Tibial artery (tissue), 4 donors: ENCODE measurements at places on chromosomes 16 and 17.

- H3K4me1 ChIP-seq, result peaks cover 35% of the 10 kb centered on the region
- H3K27me3 ChIP-seq, result no peaks in the 10 kb centered on the region
- no peaks in the 10 kb centered on the region for H3K36me3 ChIP-seq
Observed at GRCh38 chr16:24700549-24701392, 28.7 kb upstream of the TNRC6A start.

DNA sequence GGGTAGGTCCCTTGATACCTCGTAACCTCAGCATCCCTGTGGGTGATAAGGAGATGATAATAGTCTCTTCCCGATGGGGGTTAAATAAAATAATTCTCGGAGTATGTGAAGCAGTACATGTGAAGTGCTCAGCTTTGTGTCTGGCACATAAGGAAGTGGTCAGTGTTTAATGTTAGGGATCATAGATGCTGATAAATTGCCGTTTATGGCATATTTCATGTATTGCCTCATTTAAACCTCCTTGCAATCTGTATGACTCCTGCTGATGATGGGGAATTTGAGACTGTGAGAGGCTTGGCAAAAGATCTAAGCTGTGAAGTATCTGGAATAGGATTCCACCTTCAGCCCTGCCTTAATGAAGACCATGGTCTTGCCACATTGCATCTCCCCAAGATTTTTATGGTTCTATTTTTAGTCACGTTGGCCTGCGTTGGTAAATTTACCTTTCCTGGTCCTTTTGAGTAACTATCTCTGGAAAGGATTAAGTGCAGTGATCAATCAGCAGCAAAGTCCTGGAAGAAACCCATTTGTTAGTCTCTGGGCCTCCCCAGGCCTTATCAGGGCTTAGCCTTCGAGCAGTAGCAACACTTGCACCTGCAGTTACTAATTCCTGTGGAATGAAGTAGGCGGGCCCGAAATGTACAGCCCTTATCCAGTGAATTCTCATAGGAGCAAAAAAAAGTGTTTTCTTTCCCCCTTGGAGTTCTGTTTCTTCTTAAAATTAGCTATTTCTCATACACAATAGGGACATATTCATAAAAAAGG, 144.9 kb downstream of the WWOX start:
- H3K27ac ChIP-seq, result no peak overlapping the region
- H3K4me3 ChIP-seq, result no peak overlapping the region
- H3K27me3 ChIP-seq, result no peaks in the 10 kb centered on the region
- no peaks in the 10 kb centered on the region for H3K4me1 ChIP-seq
- no peaks in the 10 kb centered on the region for H3K36me3 ChIP-seq

GRCh38 chr16:66026211-66026610, 340.3 kb upstream of the CDH5 start:
- no peak overlapping the region for H3K4me3 ChIP-seq
- no peak for DNase-seq
- H3K27me3 ChIP-seq, result no peaks in the 10 kb centered on the region
- H3K27ac ChIP-seq, result no peak overlapping the region

DNA sequence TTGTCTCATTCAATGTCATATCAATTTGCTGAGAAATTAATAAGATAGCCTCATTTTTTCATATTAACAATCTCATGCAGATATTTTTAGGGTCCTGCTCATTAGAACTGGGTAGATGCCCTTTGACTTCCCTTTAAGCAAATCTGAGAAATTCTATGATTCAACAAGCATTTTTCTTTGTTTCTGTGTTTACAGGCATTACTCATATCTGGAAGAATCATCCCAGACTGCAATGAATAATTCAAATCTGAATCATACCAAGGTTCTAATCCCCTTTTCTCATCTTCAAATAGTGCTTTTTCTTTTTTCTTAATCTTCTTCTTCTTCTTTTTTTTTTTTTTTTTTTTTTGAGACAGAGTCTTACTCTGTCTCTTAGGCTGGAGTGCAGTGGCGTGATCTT, 69.2 kb upstream of the KIFC3 start:
- H3K27me3 ChIP-seq, result peaks cover 20% of the 10 kb centered on the region
- no peak overlapping the region for H3K4me3 ChIP-seq
- no peak for DNase-seq
- H3K27ac ChIP-seq, result no peak overlapping the region

GRCh38 chr17:9021992-9022572, 772 bp downstream of the NTN1 start:
- H3K4me3 ChIP-seq, result peak overlapping the region; percentile 87
- no peaks in the 10 kb centered on the region for H3K27me3 ChIP-seq

GRCh38 chr17:43125967-43126910, 1.1 kb upstream of the BRCA1 start:
- peak overlapping the region; percentile 56 for H3K4me3 ChIP-seq
- peaks cover 14% of the 10 kb centered on the region for H3K4me1 ChIP-seq
- DNase-seq, result no peak

GRCh38 chr17:43402567-43402966, 3.8 kb downstream of the ARL4D start:
- no peak for DNase-seq
- no peaks in the 10 kb centered on the region for H3K36me3 ChIP-seq
- peak overlapping the region; percentile 80 for H3K27ac ChIP-seq
- H3K27me3 ChIP-seq, result no peaks in the 10 kb centered on the region
- H3K4me3 ChIP-seq, result no peak overlapping the region

DNA sequence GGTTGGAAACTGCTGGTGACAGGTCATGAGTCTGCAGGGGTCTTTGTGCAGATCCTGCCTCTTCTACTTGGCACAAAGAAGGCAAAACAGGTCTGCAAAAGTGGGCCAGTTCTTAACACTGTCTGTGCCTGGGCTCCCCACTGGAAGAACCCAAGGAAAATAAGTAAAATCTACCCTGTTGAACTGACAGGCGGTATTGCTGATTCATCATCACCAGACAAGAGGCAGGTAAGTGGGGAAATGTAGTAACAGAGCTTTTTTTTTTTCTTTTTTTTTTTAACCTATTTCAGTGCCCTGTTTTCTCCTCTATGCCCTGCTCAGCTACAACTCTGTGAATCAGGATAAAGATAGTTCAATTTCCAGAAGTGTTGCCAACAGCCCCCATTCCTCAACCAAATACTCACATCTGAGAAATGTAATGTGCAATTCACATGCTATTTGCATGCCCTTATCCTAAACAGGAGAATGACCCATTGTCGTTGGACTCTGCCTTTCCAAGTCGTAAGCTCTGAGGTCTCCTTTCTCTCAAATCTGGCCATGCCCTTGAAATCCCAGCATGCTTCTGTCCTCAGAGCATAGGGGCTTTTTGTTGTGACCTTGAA, 237.0 kb downstream of the SOX9 start:
- no peak overlapping the region for H3K4me3 ChIP-seq
- H3K27me3 ChIP-seq, result no peaks in the 10 kb centered on the region
- H3K4me1 ChIP-seq, result no peaks in the 10 kb centered on the region
- no peak for DNase-seq
- H3K36me3 ChIP-seq, result no peaks in the 10 kb centered on the region
- H3K27ac ChIP-seq, result no peak overlapping the region

GRCh38 chr17:77264617-77265230, 124.0 kb downstream of the SEC14L1 start:
- H3K4me1 ChIP-seq, result no peaks in the 10 kb centered on the region
- H3K4me3 ChIP-seq, result no peak overlapping the region
- no peaks in the 10 kb centered on the region for H3K36me3 ChIP-seq
- no peak for DNase-seq
- no peak overlapping the region for H3K27ac ChIP-seq
- H3K27me3 ChIP-seq, result no peaks in the 10 kb centered on the region

GRCh38 chr17:77645072-77646045, 313.1 kb upstream of the TNRC6C start:
- peaks cover 5% of the 10 kb centered on the region for H3K4me1 ChIP-seq
- H3K27me3 ChIP-seq, result peaks cover 8% of the 10 kb centered on the region
- DNase-seq, result no peak
- no peak overlapping the region for H3K27ac ChIP-seq
- no peaks in the 10 kb centered on the region for H3K36me3 ChIP-seq

- H3K36me3 ChIP-seq, result no peaks in the 10 kb centered on the region
- no peak for DNase-seq
- H3K4me1 ChIP-seq, result no peaks in the 10 kb centered on the region
- H3K4me3 ChIP-seq, result no peak overlapping the region
- H3K27me3 ChIP-seq, result no peaks in the 10 kb centered on the region
Observed at GRCh38 chr16:51939378-51939871, 607.5 kb downstream of the TOX3 start.

- H3K36me3 ChIP-seq, result no peaks in the 10 kb centered on the region
- no peak overlapping the region for H3K27ac ChIP-seq
- H3K4me1 ChIP-seq, result no peaks in the 10 kb centered on the region
- H3K4me3 ChIP-seq, result no peak overlapping the region
- H3K27me3 ChIP-seq, result peaks cover 22% of the 10 kb centered on the region
- no peak for DNase-seq
Observed at GRCh38 chr16:57873218-57873617, 70.9 kb upstream of the KIFC3 start.

DNA sequence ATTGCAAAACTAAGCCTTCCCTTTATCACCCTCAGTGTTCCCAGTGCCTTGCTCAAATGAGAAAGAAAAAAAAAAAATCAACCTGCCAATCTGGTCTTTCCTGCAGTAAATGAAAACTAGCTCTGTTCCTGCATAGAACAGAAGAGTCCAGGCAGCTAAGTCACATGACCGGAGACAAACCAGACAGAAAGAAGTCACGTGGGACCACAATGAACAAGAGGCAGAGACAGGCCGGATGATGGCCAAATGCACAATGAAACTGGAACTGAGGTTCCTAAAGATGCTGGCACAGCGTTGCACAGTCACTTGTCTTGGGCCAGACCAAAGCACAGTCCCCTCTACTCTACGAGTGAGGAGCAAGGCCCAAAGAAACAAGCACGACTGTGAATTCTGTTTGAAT, 172.5 kb downstream of the GRIN2A start:
- no peak for DNase-seq

GRCh38 chr17:51006601-51007000, 114.1 kb downstream of the SPAG9 start:
- no peak overlapping the region for H3K4me3 ChIP-seq
- DNase-seq, result no peak
- peaks cover 38% of the 10 kb centered on the region for H3K36me3 ChIP-seq
- H3K27me3 ChIP-seq, result no peaks in the 10 kb centered on the region
- H3K4me1 ChIP-seq, result no peaks in the 10 kb centered on the region

DNA sequence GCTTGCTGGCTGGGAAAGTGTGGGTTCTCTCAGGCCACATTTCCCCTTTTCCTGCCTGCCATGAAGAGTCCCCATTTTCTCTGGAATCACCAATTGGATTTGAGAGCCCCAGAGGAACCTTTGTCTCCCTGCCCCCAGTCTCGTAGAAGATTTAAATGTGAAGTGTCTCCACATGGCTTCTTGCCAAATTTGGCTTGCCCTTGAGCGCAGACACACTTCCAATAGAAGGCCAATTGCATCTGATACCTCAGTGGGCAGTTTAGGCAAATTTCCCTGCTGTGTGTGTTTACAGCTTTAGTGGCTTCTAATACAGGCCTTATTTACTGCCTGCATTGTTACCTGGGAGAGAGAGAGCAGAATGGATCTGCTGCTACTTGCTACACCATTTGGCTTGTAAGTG, 29.7 kb downstream of the CDK5R1 start:
- H3K27ac ChIP-seq, result no peak overlapping the region
- no peak overlapping the region for H3K4me3 ChIP-seq
- no peak for DNase-seq

- DNase-seq, result no peak
- peaks cover 4% of the 10 kb centered on the region for H3K36me3 ChIP-seq
- no peaks in the 10 kb centered on the region for H3K4me1 ChIP-seq
- no peaks in the 10 kb centered on the region for H3K27me3 ChIP-seq
Observed at GRCh38 chr16:2498531-2499253, 15.1 kb upstream of the ATP6V0C start.

DNA sequence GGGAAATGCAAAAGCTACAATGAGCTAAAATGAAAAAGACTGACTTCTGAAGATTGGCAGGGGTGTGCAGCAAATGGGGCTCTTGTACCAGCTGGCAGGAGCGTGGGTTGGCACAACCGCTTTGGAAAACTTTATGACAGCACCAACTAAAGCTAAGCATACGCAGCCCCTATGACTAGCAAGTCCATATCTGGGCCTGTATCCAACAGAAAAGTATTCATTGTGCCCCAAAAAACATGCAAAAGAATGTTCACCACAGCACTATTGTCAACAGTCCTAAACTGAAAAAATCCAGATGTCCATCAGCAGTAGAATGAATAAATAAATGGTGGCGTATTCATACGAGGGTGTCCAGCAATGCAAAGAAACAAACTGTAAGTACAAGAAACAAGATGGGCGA, 22.6 kb upstream of the ITGA3 start:
- peaks cover 55% of the 10 kb centered on the region for H3K4me1 ChIP-seq
- peak overlapping the region; percentile 83 for H3K27ac ChIP-seq
- DNase-seq, result peak; percentile 47
- H3K4me3 ChIP-seq, result peak overlapping the region; percentile 3

- DNase-seq, result no peak
- peaks cover 57% of the 10 kb centered on the region for H3K36me3 ChIP-seq
- H3K4me1 ChIP-seq, result no peaks in the 10 kb centered on the region
- no peak overlapping the region for H3K27ac ChIP-seq
Observed at GRCh38 chr17:1548032-1548431, 14.6 kb downstream of the PITPNA start.

DNA sequence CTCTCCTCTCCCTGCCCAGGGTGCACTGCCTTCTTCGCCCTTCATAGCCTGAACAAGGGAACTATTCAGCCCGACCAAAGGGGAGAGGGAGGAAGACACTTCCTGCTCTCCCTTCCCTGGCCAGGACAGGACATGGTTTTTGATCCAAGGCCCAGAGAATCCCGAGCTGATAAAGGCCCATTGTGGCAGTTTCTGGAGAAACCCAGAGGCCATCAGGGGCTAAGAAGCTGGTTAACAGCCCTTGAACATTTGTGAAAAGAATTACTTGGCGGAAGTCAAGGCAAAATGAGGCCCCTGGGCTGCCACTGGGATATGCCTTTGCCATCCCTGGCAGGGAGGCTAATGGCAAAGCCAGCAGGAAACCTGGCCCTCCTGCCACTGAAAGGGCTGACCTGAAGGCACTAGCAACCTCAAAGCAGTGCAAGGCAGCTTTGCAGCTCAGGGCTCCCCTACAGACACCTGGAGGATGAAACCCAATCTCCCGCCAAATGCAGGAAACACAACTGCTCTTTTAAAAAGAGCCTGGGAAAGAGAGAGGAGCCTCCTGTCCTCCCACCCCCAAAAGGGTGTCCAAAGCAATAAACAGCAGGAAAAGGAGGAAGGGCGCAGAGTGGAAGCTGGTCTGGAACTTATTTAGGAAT, 12.6 kb downstream of the PHB1 start:
- H3K36me3 ChIP-seq, result peaks cover 34% of the 10 kb centered on the region
- H3K27ac ChIP-seq, result no peak overlapping the region
- no peak for DNase-seq
- no peaks in the 10 kb centered on the region for H3K27me3 ChIP-seq
